ENCODE measurements at places on chromosomes 5 and 9. TPM values are rescaled to one million over a fixed set of nuclear protein-coding genes. Genes with fewer than 3 reads are reported as not detected.

Gene WDR36
- total RNA-seq: 31.8 TPM

Gene OR1L8
- not detected for total RNA-seq

GRCh38 chr9:109349421-109349846 lies 28.6 kb upstream of the EPB41L4B start:
- DNase-seq: no peak

- no peak for DNase-seq
Measured at GRCh38 chr9:69370430-69370829, 45.4 kb downstream of the ENTREP1 start.

DNA sequence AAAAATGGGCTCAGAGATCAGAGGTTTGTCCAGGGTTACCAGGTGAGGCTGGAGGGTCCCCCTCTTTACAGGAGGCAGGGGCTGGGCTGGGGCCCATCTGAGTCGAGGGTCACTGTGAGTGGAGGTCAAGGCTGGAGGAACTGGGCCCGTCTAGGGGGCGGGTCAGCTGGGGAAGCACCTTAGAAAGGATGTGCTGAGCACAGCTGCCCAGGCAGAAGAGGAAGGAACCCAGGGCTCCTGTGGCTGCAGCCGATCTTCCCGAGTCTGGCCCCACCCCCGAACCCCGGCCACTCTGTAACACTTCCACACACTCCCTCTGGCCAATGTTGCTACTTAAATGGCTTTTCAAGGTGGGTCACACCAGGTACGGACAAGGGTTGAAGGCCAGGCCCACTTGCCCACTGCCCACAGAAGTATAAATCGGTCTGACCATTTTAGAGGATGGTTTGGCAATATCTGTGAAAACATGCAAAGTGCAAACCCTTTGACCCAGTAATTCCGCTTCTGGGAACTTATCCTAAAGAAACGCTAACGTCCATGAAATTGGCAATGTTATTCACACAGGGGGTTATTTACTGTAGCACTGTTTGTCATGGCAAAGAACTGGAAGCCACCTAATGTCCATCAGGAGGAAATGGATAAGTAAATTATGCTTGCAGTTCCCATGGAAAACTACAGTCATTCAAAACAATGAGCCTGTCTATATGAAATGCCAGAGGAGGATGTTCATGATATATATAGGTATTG lies 30.5 kb upstream of the EEIG1 start:
- DNase-seq: no peak

DNA sequence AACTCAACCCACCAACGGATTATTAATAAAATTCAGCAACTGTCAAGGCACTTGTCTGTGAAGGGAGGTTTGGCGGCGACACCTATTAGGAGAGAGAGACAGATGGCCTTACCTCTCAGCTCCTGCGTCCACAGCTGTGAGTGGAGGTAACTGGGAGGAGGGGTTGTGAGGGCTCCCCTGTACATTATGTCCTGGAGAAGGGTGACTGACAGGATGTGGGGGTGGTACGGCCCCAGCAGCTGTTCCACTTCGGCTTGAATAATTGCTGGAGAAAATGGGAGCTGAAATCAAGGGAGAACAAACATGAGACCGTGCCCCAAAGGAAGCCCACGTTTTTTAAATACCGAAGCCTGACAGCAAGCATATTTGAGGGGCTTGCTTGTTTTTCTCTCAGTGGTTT lies 353.5 kb upstream of the RFX3 start:
- no peak for DNase-seq

Gene ZDHHC11B
- 5.4 TPM for total RNA-seq

- DNase-seq: no peak
Measured at GRCh38 chr9:132806723-132807421, 71.2 kb downstream of the AK8 start.

Gene NR6A1
- total RNA-seq: 3.5 TPM

DNA sequence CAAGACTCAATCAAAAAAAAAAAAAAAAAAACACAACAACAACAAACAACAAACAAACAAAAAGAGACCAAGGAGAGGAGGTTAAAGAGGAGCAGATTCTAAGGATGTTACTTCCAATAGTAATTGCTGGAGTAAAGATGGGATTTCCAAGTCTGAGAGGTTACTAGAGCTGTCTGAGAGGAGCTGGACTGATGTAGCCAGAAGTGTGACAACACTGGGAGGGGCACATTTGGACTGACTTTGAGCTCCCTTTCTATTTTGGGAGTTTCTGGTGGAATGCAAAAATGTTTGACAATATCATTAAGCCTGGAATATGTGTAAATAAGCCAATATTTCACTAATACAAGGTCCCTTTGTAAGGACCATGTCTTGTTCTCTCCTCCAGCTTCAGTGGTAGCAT lies 25.3 kb upstream of the PANK3 start:
- DNase-seq: no peak

DNA sequence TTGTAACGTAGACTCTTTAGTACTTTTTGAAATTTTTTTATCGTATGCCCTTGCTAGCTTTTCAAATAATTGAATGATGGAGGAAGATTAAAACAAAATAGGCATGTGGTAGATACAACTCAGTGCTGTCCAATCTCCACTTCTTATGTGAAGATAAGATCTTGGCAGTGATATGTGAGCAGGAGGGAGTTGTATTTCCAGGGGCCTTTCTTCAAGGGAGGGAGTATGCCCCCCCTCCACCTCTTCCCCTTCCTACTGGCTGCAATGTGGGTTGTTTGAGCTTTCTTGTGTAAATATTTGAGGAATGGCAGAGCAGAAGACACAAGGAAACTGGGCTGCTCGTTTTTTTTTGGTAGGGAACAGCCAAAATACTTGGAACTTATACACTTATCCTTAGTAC lies 374.9 kb downstream of the PSAT1 start:
- no peak for DNase-seq

- DNase-seq: peak; percentile 71
Measured at GRCh38 chr9:136122425-136123383, 4.0 kb upstream of the TMEM250 start.

- no peak for DNase-seq
Measured at GRCh38 chr5:87242242-87242641, 25.4 kb upstream of the RASA1 start.

Data from kidney (tissue), 22 donors.